ENCODE measurements at places on chromosomes 6 and 20. TPM values are rescaled to one million over a fixed set of nuclear protein-coding genes. Genes with fewer than 3 reads are reported as not detected.

The TPX2 gene
- 9.4 TPM for total RNA-seq

The PTCHD4 gene
- total RNA-seq: not detected

The OVOL2 gene
- total RNA-seq: 38.7 TPM

The TREM1 gene
- total RNA-seq: 2.1 TPM

Measured in Peyer's patch (tissue), 4 donors.